SJSA1 (cell line): ENCODE measurements at places on chromosomes 16 and 17. TPM values are rescaled to one million over a fixed set of nuclear protein-coding genes. Genes with fewer than 3 reads are reported as not detected.

DNA sequence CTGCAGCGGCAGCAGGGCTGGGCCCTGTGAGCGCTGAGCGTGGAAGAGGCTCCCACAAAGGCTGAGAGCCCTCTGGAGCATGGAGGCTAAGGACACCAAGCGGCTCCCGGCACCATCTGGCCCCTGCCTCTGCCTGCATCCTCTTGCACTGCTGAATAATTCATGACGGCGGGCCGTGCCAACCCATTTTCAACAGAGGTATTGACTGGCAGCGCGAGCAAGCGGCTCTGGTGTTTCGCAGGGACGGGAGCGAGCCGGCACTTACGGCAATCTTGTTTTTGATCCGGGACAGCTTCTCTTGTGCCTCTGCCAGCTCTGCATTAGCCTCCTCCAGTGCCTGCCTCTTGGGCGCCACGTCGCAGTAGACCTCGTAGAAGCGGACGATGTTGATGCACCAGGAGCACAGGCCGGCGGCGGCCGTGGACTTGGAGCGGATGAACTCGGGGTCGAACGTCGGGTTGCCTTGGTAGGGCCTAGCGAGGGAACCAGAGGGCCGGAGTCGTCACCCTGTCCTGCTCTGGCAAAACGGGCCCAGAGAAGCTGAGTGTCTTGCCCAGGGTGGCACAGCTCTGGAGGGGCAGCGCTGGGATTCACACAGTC lies 80.4 kb downstream of the PGS1 start:
- no peak for DNase-seq

The EMP2 gene
- 9.4 and 9.8 TPM in 2 replicates for total RNA-seq

The TSNAXIP1 gene
- 0.03 and 1.00 TPM in 2 replicates for total RNA-seq

- no peak for DNase-seq
Observed at GRCh38 chr16:49287572-49287971, 5.9 kb upstream of the CBLN1 start.

DNA sequence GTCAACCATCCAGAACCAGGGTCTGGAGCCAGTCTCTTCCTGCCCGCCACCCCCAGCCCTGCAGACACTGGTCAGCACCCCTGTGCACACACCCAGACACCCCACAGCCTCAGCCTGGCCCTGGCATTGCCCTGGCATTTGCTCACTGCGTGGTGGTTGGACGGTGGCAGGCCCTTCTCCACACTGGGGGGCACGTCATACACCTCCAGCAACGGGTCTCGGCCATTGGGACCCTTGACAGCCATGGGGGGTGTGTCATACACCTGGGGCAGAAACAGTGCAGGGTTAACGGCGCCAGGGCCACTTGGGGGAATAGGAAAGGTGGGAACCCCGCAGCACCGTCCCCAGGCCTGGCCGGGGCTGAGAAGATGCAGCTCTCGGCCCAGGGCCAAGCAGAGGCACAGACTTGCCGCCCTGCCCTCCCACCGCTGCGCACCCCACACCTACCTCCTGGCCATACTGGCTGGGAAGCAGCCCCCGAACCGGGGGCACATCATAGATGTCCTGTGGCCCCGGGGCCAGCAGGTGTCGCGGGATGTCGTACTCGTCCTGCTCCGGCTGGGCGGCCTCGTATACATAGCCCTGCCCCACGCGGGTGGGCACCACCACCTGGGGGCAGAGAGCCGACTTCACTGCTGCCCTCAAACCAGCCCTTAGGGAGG lies 14.6 kb downstream of the BCAR1 start:
- no peak for DNase-seq

DNA sequence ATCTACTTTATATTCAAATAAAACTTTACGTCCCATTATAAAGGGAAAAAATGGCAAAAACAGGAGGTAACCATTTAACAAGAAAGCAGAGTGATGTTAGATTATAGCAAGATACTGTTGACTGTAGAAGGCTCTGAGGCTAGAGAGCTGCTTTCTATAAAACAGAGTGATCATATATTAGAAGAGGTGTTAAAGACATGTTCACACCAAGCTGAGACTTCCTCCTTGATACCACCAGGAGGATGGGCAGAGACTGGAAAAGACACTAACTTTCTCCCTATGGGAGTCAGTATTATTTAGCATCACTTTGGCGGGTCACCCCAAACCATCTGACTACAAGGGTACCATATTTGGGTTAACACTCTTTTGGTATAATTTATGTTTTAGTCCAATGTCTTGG lies 687 bp upstream of the CIITA start:
- no peak for DNase-seq
